Endothelial cell of umbilical vein (primary cell): ENCODE measurements at places on chromosomes 6 and 20. TPM values are rescaled to one million over a fixed set of nuclear protein-coding genes. Genes with fewer than 3 reads are reported as not detected.

GRCh38 chr20:58459058-58459750 lies 56.0 kb downstream of the APCDD1L start:
- no peak for DNase-seq

DNA sequence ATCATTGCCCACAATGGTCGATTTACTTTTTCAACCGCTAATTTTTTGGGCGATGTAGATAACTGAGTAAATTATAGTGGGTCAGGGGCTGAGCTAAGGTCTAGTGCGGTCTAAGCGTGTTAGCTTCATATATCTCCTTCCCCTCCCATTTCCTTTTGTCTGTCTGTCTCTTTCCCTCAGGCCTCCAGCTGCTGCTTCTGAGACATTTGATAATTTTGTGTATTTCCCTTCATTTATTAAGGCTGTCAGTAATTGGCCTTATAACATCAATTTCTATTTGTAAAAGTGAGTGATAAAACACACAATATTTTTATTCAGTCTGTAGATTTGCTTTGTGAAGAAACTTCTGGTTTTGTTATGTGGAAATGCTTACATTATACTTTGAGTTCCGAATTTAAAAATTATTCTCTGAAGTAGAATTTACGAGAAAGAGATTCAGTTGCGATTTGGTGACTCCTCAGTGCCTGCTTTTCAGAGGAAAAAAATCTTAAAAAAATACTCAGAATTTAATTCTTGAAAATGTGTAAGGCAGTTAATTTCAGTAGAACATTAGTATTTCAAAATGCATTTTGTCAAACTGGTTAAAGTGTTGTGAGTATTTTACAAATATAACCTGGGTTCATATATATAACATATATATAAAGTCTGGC lies 1.4 kb downstream of the TMEM170B start:
- DNase-seq, result no peak

The ZFP64 gene
- polyA plus RNA-seq, result 35.4 and 41.4 TPM in 2 replicates

The TBX18 gene
- 60.5 and 61.8 TPM in 2 replicates for polyA plus RNA-seq

The TBXT gene
- polyA plus RNA-seq, result not detected in 2 replicates

DNA sequence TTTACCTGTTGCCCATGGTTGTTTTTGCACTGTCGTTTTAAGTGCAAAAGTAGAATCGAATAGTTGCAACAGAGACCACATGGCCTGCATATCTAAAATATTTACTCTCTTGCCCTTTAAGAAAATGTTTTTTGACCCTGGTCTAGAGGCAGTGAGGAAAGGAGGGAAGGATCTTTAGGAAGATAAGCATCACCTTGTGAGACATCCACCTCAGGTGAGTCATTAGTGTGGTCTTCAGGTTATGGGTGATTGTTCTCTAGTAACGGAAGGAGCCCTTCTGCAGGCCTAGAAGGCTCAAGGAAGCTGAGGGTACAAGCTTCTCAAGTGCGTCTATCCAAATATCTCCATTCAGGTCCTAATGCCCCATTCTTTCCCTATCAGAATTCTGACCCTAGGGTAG lies 6.6 kb upstream of the RAB44 start:
- no peak for DNase-seq

The EYS gene
- 0.01 and 0.21 TPM in 2 replicates for polyA plus RNA-seq

DNA sequence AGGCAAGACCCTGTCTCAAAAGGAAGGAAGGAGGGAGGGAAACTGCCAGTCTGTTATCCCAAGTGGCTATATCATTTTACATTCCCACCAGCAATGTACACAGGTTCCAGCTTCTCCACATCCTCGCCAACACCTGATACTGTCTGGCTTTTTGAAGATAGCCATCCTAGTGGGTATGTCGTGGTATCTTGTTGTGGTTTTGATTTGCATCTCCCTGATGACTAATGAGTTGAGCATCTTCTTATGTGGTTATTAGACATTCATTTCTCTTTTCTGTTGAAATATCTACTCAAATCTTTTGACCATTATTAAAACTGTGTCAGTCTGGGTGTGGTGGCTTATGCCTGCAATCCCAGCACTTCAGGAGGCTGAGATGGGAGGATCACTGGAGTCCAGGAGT lies 47.9 kb upstream of the ARID1B start:
- DNase-seq, result no peak

DNA sequence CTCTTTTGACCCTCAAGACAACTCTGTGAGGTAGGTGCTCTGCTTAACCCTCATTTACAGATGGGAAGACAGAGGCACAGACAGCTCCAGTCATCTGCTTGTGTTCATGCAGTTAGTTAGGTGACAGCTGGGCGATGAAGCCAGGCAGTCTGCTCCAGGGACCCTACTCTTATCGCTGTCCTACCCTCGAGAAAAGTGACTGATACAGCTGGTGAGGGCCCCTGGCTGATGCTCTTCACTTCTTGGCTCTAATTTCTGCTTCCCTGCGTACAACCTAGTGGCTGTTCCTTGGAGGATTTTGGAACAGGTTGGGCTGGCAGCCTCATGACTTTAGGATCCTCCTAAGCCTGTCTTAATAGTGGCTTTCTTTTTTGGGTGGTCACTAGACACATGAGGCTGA lies 9.1 kb upstream of the TJAP1 start:
- no peak for DNase-seq

DNA sequence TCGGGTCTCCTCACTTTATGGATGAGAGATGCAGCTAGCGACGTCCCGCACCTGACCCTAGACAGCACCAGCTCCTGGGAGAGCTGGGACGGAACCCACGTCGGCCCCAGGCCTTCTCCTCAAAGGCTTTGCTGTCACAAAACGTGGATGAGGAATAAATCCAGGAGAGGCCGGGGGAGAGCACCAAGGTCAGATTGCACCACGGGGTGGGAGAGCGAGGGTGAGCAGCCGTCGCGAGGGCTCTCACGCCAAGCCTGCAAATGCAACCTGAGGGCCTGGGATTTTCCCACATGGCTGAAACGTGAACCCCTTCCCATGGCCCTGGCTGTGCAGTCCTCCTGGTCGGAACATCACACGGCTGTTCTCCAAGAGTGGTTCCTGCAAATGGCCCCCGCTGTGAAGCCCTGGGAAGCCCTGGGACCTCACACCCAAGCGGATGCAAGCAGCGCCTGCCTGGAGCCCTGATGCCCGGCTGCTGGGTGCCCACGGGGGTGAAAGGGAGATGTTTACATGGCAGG lies 45.3 kb downstream of the DLL1 start:
- DNase-seq, result no peak

GRCh38 chr6:127090051-127090450 lies 28.4 kb upstream of the RSPO3 start:
- no peak for DNase-seq

- DNase-seq, result no peak
Measured at GRCh38 chr20:15374682-15375081, 1037.3 kb upstream of the FLRT3 start.

The C20orf204 gene
- polyA plus RNA-seq, result 2.8 and 4.5 TPM in 2 replicates

The ASIP gene
- not detected in 2 replicates for polyA plus RNA-seq

DNA sequence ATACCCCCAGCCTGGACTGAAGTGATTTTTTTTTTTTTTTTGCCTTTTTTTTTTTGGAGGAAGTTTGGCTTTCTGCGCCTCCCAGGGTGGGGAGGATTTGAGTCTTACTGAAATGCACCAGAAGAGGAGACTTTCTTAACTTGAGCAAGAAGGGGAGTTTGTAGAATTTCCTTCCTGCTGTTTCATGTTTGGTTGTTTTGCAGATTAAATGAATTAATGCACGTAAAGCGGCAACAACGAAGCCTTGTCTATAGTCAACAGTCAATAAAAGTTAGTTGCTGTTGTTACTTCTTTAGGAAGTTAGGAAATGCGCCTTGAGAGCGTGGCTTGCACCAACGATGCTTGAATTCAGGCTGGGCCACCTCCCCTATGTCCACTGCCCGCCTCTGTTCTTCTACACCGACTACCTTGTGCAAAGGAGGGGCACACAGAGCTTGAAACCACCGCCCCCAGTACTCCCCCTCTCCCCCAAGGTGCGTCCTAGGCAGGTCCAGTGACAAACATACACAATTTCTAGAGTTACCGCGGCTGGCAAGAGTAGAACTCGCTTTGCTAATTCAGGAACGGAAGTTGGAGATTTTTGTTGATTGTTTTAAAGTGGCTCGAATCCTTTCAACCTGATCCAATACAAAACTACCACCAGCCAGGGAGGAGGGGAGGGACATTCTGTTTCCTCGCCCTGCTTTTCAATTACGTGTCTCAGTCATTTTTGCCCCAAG lies 830 bp upstream of the CYP24A1 start:
- DNase-seq, result no peak

GRCh38 chr20:50519036-50519762 lies 9.0 kb downstream of the PTPN1 start:
- no peak for DNase-seq

- DNase-seq, result no peak
Measured at GRCh38 chr6:166940643-166941068, 15.7 kb downstream of the RNASET2 start.

GRCh38 chr6:31734821-31735406 lies 1.4 kb downstream of the CLIC1 start:
- DNase-seq, result peak; percentile 71

The THBD gene
- polyA plus RNA-seq, result 17.1 and 25.3 TPM in 2 replicates

GRCh38 chr6:129844118-129844891 lies 16.8 kb downstream of the TMEM244 start:
- peak; percentile 32 for DNase-seq

DNA sequence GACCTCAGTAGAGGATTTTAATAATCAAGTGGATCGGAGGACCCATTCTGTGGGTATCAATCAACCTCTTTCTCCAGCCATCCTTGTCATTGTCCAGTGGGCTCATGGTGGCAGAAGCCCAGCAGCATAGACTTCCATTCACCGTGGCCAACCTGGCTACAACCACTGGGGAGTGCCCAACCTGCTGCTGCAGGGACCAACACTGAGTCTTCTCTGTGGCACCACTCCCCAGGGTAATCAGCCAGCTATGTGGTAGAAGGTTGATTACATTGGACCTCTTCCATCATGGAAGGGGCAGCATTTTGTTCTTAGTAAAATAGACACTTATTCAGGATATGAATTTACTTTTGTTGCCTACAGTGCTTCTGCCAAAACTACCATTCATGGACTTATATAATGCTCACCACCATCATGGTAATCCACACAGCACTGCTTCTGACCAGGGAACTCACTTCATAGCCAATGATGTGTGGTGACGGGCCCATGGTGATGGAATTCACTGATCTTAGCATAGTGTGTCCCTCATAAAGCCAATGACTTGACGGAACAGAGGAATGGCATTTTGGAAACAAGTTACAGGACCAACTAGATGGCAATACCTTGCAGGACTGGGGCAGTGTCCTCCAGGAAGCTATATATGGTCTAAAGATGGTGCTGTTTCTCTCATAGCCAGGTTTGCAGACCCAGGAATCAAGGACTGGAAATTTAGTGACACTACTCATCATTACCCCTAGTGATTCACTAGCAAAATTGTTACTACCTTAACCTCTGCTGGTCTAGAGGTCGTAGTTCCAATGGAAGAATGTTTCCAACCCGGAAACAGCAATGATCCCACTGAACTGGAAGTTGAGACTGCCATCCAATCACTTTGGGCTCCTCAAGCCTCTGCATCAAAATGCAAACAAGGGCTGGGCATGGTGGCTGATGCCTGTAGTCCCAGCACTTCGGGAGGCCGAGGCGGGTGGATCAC lies 7.6 kb downstream of the CD24 start:
- no peak for DNase-seq

- no peak for DNase-seq
Measured at GRCh38 chr6:111837641-111838500, 35.4 kb downstream of the FYN start.

The PSMF1 gene
- 166 and 354 TPM in 2 replicates for polyA plus RNA-seq

DNA sequence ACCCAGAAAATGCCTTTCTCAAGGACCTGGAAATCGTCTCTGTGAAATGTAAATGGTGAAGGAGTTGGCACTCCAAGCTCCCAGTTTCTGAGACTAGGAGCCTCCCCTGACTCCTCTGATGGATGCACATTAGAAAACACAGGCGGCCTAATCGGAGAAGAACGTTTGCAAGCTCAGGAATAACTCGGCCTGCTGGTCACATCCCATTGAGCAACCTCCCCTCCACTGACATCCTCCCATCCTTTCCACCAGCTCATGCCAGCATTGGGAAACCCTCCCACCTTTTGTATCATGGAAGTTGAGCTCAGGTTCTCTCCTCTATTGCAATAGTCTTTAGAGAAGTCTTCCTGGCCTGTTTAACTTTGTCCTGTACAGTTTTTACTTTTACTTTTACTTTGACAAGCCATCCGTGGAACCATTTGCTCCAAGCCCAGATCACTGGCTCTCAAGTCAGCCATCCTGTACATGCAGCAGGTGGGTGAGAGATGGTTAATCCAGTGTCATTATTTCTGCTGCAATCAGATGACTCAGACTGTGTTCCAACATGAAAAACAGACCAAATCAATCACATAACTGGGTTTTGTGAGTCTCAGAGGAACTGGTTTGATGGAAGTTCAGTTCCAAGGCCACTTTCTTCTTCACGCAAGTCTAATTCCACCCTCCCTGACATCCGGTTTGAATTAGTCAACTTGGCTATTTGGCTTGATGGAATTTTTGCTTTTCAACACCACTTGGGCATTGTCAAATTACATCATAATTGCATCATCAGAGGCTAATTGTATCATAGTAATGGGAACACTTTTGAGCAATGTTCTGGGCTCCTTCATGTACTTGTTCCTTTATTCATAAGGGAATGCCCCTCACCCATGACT lies 619.4 kb upstream of the CDH4 start:
- no peak for DNase-seq

The C20orf202 gene
- not detected in 2 replicates for polyA plus RNA-seq

The PPP1R3G gene
- polyA plus RNA-seq, result 0.03 and 0.04 TPM in 2 replicates

DNA sequence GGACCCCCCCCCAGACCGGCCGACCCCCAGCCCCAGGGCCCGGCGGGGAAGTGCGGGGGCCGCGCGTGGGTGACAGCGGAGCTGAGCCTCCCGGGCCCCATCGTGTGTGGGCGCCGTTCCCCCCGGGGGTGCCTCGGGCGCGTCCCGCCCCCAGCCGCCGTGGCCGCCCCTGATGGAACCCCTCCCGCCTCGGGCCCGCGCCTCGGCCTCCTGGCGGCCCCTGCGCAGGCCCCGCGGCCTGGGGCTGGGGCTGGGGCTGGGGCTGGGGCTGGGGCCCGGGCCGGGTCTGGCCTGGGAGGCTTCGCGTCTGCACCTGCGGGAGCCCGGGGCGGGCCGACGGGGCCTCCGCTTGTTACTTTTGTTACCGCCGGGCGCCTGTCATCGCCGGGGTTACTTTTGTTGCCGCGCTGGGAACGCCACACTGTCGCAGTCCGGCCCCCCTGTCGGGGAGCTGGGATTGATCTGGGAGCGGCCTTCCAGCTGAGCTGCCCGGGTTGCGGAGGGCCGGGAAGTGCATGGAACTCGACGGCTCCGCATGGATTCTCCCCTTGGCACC lies 598 bp downstream of the OGFR start:
- DNase-seq, result no peak

The SLC22A2 gene
- polyA plus RNA-seq, result not detected in 2 replicates

DNA sequence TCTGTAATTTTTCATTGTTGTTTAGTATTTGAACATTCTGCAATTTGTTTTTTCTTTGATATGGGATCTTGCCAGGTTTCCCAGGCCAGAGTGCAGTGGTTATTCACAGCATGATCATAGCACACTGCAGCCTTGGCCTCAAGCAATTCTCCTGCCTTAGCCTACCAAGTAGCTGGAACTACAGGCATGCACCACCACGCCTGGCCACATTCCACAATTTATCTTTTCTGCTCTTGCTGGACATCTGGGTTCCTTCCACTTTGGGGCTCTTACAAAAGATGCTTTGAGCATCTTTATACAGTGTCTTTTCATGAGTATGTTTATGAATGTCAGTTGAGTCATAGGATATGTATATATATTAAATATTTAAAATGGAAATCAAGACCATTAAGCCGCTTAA lies 42.0 kb downstream of the PGM3 start:
- no peak for DNase-seq

- peak; percentile 82 for DNase-seq
Measured at GRCh38 chr6:142013287-142013686, 119.4 kb upstream of the GJE1 start.
